ENCODE measurements at places on chromosomes 5 and 9.

DNA sequence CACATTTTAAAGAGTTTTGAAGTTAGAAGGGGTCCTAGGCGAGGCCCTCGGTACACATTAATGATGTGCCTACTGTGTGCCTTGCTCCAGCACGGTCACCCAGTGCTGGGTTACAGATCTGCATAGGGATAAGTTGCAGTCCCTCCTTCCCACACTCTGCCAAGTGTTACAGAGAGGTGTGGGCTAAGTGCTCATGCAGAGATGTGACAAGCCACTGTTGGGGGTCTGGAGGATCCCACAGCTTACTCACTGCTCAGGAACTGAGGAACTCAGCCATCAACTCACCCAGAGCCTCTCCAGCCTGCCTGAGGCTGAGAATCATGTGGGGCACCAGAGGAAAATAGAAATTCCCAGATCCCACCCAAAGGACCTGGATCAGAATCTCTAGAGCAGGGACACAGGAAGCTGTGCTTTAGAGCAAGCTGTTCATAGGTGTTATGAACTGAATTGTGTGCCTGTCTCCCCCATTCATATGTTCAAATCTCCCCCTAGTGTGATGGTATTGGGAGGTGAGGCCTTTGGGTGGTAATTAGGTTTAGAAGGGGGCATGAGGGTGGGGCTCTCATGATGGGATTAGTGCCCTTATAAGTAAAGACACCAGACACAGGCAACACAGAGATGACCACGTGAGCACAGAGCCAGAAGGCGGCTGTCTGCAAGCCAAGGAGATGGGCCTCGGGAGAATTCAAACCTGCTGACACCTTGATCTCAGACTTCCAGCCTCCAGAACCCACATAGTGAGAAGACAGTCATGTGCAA is 164.1 kb downstream of the HSD17B3 start:
- DNase-seq, result no peak

DNA sequence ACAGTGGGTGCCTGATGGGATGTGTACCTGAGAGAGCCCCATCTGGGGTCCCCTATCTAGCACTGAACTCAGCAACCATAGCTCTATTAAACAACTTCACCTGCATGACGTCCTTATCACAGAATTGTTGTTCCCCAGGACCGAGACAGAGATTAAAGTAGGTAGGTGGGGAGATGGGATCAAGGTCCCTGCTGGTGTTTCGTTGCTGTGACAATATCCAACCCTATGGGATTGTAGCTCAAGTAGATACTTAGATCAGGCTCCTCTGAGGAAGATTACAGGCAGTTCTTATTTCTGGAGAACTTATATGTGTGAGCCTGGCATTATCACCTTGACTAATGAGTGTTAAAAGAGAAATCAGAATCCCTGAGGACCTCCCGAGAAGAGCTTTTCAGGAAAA is 84.9 kb downstream of the SLC28A3 start:
- DNase-seq, result no peak

DNA sequence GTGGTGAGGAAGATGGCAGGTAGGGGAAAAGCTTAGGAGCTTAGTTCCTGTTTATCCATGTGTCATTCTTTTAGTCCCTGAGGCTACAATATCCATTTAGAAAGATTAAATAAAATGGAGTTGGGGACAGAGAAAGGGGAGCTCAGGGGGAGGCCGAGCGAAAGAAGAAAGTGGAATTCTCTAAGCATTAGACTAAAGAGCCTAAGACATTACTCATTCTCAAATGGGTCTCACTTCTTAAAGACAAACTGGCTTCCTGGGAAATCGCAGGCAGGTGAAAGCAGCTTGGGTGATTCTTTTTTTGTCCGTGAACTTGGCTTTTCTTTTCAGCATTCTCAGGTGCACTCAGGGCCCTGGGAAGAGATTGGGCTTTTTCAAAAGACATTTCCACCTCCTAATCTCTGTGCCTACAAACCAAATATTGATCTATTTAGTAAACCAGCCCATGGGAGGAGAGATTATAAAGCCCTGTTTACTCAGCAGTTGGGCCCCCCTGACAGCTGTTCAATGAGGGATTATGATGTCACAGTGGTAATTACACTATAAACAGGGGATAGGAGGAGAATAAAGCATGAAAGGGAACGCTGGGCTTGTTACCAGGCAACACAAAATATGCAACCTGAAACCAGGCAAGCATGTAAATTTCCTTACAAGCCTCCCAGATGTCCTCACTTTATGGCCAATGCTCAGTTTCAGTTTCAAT is 584.0 kb downstream of the ACTL7B start:
- peak; percentile 27 for DNase-seq

GRCh38 chr9:125995006-125995405 is 247.8 kb downstream of the PBX3 start:
- DNase-seq, result no peak

DNA sequence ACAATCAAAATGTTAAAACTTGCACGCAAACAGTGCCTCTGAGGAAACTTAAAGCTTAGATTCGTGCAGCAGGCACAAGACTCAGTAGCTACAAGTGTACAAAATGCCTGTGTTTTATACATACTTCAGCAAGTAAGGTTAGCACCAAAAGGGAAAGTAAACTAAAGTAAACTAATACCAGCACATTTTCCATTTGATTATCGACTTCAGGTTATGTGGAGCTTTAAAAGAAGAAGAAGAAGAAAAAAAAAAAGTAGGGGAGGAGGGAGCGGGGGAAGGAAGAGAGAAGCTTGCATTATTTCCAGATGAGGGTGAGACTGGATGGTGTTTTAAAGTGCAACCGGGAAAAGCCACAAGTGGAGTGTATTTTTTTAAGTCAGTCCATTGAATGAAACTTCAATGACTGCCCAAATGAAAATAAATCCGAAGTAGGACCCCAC is 596 bp upstream of the ADAMTS6 start:
- DNase-seq, result no peak

DNA sequence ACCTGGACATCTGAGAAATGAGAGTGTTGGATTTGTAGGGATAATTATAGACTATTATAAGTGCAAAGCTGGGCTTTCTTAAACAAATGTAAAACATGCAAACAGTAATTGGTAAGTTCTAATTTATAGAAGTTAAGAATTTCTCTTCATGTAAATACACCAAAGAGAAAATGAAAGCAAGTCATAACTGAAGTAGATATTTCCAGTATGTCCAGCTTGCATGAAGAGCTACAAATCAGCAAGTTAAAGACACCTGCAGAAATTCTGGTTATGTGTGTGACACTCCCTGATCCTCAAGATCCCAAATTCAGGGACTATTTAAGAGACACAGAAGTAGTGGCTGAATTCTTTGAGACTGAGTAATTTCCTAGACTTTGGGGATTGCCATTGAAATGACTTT is 308.9 kb downstream of the TLE4 start:
- no peak for DNase-seq

- DNase-seq, result peak; percentile 69
Observed at GRCh38 chr9:112486221-112487007, at the start of gene KIAA1958. Gene KIAA1958, plus strand, starts transcription at chr9:112486827. Its CDS starts 87,254 bp downstream, at chr9:112574081.

DNA sequence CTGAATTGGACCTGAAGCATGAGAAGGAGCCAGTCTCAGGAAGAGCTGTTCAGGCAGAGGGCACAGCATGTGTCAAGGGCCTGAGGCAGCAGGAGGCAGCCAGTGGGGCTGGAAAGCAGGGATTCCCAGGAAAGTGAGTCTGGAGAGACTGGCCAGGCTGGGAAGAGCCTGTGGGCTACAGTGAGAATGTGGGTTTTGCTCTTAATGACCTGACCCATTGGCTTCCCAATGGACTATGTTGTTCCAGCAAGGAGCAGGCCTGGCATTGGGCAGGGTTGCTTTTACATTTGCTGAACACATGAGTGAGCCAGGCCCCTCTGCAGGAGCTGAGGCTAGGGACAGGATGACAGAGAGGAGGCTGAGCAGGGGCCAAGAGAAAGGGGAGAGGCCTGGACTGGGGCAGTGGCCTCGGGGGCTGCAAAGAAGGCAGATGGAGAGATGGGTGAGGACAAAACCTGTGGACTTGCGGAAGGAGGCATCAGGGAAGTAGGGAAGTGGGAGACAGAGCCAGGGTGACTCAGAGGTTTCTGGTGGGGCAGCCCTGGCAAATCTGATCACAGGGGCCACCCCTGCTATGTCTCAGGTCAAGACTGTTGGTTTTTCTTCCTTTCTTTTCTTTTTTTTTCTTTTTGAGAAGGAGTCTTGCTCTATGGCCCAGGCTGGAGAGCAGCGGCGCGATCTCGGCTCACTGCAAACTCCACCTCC is 65.9 kb upstream of the NEK6 start:
- no peak for DNase-seq

DNA sequence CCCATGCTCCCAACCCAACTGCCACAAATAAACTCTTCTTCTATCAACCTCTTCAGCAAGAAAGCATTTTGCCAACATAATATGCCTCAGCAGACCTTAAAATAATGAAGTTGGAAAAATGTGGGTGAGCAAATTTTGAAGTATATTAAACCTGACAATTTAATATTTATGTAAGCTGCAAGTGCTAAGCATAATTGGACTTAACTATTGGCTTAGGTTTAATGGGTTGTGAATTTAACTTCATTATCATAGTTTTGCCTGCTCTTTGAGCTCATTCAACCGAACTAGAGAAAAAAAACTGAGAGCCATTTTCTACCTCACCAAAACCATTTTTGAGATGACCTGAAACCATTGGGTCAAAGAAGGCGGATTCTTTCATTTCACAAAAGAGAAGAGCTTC is 805.5 kb upstream of the DMAC1 start:
- no peak for DNase-seq

DNA sequence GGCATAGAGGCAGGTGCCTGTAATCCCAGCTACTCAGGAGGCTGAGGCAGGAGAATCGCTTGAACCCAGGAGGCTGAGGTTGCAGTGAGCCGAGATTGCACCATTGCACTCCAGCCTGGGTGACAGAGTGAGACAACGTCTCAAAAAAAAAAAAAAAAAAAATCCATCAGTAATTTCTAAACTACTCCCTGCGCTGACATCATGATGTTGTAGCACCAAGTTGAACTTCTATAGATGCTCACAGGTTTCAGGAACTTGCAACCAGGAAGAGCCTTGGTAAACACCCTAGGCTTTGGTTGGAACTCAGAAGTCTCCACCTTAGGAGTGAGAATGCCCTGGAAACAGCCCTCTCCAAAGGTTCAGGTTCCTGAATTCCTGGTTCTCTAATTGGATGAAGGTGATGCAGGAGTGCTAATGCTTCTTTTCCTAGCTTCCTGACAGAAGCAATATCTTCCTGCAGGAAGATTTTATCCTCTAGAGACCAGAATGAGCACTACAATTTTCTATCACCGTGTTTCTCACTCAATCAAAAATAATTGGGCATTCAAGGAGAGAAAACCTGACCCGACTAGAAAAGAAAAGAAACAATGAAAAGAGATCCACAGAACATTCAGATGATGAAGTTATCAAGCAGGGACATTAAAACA is 469.6 kb downstream of the GADD45G start:
- DNase-seq, result no peak

DNA sequence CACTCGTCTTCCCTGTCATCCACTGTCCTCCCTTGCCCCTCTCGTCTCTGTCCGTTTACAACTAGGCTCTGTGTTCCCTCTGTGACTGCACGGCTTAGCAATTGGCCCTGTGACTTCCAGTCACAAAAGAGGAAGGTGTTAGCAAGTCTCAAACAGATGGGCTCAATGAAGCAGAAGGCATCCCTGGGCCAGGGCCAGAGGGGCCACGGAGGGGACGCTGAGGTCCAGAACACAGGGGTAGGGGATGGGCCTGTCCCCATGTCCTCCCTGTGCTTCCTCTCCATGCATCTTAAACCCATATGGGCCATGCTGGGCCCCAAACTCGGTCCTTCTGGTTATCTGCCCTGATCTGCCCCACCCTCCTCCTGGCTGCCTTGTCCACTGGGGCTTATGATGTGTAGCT is at the start of gene CD72:
TSS of gene CD72 (minus strand) at position 89 of the 403 bp plus-strand sequence. CDS start 110 bp downstream, outside the sequence.
- DNase-seq, result no peak

DNA sequence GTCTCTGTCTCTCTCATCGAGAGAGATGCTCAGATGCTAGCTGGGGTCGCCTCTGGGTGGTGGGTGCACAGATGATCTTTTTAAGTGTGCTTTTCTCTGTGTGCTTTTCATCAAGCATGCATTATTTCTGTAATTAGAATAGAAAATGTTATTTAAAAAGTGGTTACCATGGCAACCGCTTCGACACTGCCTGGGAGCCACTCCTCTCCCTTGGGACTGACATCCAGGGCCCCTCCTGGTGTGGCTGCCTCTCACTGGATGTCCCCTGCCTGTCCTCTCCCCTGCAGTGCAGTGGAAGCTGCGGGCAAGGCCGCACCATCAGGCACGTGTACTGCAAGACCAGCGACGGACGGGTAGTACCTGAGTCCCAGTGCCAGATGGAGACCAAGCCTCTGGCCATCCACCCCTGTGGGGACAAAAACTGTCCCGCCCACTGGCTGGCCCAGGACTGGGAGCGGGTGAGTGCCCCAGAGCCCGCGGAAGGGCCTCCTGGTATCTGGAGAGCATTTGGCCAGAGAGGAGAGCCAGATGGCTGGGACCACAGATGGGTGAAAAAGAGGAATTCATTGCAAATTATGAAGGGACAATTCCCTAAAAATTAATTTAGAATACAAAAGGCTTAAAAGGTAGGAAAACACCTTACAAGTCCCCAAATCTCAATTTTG is 34.7 kb downstream of the ADAMTSL2 start:
- DNase-seq, result no peak

DNA sequence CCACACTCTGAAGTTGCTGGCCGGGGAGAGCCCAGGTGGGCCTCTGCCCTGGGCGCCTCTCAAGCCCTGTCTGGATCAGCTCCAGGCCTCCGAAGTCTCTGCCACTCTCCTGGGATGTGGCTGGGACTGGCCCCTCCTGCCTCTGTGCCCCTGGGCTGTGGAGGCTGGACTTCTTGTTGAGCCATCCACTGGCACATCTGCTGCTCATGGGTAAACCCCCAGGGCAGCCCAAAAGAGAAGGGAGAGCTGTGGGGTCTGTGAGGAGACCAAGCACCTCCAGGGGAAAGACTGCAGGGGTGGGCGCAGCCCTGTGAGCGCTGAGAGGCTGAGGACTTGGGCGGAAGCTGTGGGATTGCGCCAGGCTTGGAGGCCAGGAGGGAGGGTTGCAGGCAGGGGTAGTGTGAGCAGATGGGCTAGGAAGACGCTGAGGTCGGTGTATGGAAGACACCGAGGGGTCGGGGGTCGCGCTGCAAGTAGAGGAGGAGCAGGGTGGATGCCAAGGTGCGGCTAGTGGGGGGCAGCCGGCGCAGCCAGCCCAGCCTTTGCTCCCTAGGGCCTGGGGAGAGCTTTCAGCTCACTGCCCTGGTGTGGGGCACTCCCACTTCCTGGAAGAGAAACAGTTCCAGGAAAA is 118.1 kb downstream of the WNK2 start:
- no peak for DNase-seq

DNA sequence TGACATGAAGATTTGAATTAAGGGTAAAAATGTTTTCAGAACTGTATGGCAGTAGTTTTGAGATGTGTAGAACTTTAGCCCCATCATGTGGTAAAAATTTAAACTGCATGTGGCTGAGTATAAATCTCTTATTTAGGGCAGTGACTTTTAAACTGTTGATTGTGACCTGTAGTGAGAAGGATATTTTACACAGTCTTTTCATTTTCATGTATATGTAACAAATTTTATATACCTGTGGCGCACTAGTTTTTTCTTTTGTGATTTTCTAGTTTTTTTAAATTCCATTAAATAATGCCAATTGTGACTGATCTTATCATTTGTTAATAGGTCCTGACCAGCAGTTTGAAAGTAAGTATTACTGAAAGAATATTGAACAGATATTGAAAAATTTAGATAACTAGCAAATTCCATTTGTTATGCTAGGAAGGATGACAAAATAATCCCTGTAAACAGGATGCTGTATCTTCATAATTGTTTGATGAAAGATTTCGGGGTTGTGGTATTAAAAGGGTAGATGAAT is 47.2 kb downstream of the GPBP1 start:
- DNase-seq, result peak; percentile 27
